ENCODE measurements at places on chromosomes 7 and 10. TPM values are rescaled to one million over a fixed set of nuclear protein-coding genes. Genes with fewer than 3 reads are reported as not detected.

Gene MLXIPL
- polyA plus RNA-seq, result 0.08 TPM

GRCh38 chr10:17214526-17214925 lies 13.1 kb upstream of the TRDMT1 start:
- no peak for DNase-seq

Gene GPR15LG
- polyA plus RNA-seq, result not detected

- DNase-seq, result no peak
Measured at GRCh38 chr10:31701546-31701945, 227.1 kb downstream of the ARHGAP12 start.

DNA sequence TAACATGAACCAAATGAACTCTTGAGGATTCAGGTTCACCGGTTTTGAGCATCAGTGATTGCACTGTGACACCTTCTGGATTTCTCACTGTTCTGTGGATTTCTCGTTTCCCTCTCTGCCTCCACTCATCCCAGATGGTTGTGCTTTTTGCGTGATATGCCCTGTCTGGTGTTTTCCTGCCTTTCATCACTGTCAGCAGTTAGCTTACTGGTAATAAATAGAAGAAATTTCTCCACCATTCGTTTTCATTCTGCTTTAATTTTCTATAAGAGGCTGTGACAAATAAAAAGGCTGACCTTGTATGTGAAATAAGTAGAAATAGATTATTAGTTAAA lies 16.2 kb downstream of the BPGM start:
- no peak for DNase-seq

Gene HPS1
- polyA plus RNA-seq, result 14.5 TPM

- no peak for DNase-seq
Measured at GRCh38 chr7:55491346-55491745, 81.0 kb downstream of the VOPP1 start.

Gene GATA3
- polyA plus RNA-seq, result 71.0 TPM

DNA sequence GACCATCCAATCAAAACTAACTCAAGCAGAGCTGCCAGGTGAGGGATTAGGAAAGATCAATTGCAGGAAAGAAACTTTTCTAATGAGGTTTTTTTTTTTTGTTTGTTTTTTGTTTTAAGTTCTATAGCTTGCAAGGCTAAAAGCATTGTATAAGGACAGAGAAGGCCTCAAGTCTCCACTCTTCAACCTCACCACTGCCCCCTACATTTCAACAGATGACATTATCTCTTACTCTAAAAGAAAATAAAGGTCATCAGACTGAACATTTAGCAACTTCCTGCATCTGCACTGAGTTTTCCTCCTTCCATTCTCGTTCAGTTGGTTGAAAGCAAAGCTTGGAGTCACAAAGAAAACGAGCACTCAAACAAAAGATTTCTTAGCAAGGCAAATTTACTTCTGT lies 45.2 kb upstream of the EXOC4 start:
- no peak for DNase-seq

Gene TMEM178B
- polyA plus RNA-seq, result 0.90 TPM

Gene PAX4
- polyA plus RNA-seq, result not detected

Gene EBLN1
- 0.09 TPM for polyA plus RNA-seq

Gene TUBB8
- polyA plus RNA-seq, result not detected

DNA sequence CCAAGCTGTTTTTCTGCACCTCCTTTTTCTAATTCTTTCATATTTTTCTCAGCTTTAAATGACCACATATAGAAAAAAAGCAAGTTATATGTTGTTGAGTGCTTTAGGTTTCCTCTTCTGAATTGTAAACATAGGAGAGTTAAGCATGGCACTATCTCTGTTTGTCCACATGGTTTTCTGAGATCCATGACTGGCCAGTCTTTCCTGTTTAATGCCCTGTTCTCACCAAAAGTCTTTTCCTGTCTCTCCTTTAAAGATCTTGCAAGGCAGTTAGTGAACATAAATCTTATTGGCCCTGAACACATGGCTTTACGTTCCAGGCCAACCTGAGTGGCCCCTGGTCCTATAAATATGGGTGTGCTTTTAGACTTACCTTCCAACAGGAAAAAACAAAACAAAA lies 19.4 kb downstream of the TRPV5 start:
- no peak for DNase-seq

Gene CPVL
- 27.0 TPM for polyA plus RNA-seq

DNA sequence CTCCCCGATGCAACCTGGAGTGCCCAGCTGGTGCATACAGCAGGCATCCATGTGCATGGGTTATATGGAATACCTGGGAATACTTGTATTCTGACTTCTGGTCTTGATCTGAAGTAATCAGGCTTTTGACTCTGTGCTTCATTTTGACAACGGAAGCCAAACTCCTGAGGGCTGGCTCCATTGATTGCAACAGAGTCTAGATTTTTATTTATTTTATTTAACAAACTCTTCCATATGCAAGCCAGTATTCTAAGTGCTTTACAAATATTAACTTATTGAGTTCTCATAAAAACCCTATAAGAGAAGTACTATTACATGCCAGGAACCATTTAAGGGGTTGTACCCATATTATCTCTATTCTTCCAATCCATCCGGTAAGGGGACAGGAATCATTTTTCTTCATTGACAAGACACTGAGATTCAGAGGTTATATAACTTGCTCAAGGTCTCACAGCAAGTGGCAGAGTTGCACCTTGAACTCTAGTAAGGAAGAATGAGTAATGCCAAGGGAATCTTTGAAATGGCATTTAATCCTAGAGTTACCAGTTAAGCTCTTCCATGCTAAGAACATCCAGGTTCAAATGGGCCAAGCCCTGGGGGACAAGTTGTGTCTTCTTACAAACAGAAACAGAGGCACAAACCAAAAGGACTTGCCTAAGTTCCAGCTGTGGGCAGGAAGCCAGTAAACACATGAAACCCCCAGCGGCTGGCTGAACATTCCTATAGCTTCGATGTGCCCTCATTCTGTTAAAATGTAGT lies 241.0 kb downstream of the WDR11 start:
- DNase-seq, result no peak

Gene ITGA8
- polyA plus RNA-seq, result 9.8 TPM

DNA sequence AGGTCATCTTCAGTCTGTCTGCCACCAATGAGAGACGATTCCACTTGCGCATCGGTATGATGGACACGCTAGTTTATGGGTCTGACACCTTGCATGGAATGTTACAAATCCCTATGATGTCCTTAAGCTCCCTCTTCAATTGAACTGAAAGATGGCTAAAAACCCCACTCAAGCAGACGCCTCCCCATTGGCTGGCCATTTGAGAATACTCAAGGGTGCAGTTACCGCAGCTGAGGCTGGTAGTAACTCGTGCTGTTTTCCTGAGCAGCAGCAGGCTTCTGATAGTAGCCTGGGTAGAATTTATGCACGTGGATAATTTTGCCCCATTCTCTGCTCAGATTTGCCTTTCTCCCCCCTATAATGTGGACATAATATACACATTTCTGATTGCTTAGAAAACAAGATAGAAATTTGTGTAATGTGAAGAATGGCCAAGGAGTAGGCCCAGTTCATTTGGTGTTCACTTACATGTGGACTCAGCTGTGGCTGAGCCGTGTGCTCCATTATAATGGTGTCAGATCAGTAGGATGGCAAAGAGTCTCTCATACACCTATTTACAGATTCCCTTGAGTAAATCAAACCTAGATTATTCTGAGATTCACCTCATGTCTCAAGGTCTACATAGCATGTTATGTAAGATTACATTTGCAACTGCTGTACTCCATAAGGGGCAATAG lies 142.8 kb downstream of the HIBADH start:
- DNase-seq, result no peak

Gene PON1
- 0.43 TPM for polyA plus RNA-seq

- no peak for DNase-seq
Measured at GRCh38 chr7:133535308-133535707, 282.4 kb downstream of the EXOC4 start.

GRCh38 chr10:34109952-34110702 lies 705.0 kb downstream of the PARD3 start:
- DNase-seq, result no peak

Gene SLC25A28
- polyA plus RNA-seq, result 35.1 TPM

Gene RAPGEF5
- 25.9 TPM for polyA plus RNA-seq

- no peak for DNase-seq
Measured at GRCh38 chr10:102435529-102436233, 3.3 kb upstream of the CUEDC2 start.

Gene SYCE1
- polyA plus RNA-seq, result not detected

- no peak for DNase-seq
Measured at GRCh38 chr10:60282771-60283353, 106.8 kb downstream of the ANK3 start.

Gene C10orf105
- polyA plus RNA-seq, result 0.24 TPM

Gene NEUROD6
- not detected for polyA plus RNA-seq

- DNase-seq, result peak; percentile 89
Measured at GRCh38 chr10:58721601-58722281, 209.1 kb downstream of the BICC1 start.

Gene TAS2R4
- polyA plus RNA-seq, result 2.4 TPM

DNA sequence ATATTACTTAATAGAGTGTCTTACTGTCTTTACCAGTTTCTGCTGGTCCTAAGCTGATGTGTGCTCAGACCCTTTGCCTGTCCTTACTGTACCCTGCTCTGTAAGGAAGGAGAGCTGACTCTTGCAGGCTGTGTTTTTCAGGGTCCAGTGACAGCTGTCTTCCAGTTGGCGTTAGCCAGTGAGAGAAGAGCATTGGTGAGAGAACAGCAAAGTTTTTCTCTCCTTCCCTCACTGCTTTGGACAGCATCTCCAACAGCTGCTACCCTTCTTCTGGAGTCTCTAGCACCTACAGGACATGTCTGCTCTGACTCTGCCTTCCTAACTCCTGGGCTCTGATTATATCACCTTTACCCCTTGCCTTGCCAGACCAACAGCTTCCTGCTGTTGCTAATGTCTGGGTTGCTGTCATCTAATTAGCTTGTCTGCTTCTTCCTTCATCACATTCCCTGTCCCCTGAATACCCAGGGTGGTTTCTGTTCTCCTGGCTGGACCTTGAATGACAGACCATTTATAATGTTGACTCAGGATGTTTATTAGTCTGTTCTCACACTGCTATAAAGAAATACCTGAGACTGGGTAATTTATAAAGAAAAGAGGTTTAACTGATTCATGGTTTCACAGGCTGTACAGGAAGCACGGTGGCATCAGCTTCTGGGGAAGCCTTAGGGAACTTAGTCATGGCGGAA lies 23.5 kb upstream of the PANK1 start:
- DNase-seq, result no peak

DNA sequence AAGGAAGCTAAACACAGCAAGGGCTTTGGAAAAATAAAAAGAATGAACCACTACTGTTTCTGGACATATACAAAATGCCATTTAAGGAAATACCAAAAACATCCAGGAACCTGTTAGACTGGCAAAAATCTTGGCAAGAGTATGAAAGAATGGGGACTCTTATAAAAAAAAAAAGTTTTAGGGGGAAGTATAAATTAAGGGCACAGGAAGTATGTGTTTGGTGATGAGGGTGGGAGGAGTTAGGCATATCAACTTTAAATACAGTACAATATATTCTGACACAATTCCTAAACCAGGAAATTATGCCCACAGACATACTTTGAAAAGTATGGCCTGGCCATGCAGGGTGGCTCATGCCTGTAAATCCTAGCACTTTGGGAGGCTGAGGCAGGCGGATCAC lies 74.2 kb downstream of the WAPL start:
- DNase-seq, result no peak

Gene CABCOCO1
- not detected for polyA plus RNA-seq

Gene OPN1SW
- polyA plus RNA-seq, result 2.4 TPM

- no peak for DNase-seq
Measured at GRCh38 chr7:123974326-123974908, 49.4 kb downstream of the SPAM1 start.

Gene JCAD
- polyA plus RNA-seq, result 32.3 TPM

DNA sequence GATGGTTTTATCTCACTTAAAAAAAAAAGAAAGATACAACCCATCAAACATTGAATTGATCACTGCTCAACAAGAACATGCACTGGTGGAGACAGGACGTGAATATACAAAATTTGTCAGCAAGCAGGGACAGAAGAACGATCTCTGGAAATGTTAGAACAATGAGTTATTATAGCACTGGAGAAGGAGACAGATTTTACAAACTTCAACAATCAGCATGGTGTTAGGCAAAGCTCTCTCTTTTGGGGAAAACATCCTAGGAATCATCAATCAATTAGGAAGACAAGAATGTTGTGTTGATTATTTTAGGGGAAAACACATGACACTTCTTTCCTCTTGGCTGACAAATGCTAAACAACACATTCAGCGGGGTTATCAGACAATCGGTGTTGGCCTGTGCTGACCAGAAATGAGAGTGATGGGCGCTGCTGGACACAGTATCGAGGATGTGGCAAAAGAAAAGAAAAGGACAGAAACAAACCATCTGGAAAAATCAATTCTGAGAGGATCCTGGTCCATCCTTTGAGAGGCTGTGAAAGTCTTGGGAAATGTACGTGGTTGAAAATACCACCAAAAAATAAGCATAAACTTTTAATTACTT lies 103.9 kb downstream of the RAPGEF5 start:
- no peak for DNase-seq

GRCh38 chr10:132328106-132328505 lies 3.9 kb upstream of the LRRC27 start:
- DNase-seq, result no peak

Gene ARHGEF35
- polyA plus RNA-seq, result 5.5 TPM

DNA sequence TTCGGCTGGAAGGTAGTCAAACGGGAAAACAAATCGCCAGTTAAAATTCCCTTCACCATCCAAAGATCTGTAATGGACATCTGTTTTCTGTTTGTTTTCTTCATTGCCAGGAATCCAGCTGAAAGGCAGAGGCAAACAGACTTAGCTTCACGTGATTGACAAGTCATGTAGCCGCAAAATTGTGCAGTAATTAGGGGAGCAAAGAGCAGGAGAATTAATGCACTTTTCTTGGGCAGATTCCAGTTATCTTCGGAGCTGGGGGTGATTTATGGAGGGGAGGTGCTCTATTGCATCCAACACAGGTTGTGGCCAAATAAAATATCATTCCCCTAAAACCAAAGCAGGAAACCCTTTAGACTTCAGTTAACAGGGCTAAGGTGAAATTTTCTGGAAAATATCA lies 162.2 kb downstream of the MYOF start:
- no peak for DNase-seq

- DNase-seq, result no peak
Measured at GRCh38 chr10:119135513-119135881, 30.0 kb downstream of the SFXN4 start.

All from muscle of arm (tissue), 14 donors.